ENCODE measurements at places on chromosomes 7 and 10.
A peak's percentile ranks its signal among the peaks of the same experiment; 100 is the strongest.

DNA sequence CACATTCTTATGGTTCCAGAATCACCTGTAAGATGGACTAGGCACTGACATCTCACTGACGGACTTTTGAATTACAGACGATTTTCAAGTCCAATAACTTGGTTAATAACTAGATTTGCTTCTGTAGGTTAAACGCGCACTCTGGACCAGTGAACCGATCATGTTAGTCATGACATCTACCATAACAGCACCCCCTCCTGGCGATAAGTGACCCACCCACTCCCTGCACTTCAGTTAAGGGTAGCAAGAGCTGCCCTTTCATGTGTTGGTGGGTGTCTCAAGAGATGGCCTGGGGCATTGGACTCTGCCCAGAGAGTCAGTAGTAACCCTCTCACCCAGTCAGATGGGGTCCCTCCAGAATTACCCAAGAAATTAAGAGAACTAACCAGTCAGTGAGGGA is 12.9 kb downstream of the GRM8 start:
- DNase-seq: no peak

- DNase-seq: no peak
Measured at GRCh38 chr7:150971242-150972022, 6.7 kb downstream of the KCNH2 start.

DNA sequence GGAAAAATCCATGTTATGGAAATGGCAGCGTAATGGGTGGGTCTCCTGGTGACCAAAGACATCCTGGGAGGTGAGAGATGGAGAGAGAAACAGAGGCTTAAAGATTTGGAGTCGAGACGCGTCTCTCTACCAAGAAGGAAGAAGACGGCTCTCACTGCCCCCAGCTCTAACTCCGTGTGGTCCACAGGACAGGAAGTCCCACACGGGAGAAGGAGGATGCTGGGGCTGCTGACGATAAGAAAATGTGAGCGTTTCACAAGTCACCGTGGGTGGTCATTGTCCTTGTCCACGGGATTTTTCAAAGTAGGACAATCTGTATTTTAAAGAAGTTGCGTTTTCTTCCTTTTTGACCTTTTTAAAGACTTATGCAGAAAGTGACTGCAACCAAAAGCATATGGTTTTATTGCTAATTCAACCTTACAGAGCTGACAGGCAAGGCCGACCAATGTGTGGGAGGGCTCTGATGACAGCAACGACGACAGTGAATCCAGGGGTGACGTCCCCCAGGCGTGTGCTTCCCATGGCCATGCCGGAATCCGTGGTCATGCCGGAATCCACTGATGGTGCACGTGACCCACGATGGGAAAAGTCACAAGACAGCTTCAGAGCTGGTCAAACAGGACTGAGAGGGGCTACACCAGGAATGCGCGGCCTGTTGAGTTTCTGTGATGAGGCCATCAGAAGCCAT is 341.2 kb downstream of the PTPRN2 start:
- no peak for DNase-seq

DNA sequence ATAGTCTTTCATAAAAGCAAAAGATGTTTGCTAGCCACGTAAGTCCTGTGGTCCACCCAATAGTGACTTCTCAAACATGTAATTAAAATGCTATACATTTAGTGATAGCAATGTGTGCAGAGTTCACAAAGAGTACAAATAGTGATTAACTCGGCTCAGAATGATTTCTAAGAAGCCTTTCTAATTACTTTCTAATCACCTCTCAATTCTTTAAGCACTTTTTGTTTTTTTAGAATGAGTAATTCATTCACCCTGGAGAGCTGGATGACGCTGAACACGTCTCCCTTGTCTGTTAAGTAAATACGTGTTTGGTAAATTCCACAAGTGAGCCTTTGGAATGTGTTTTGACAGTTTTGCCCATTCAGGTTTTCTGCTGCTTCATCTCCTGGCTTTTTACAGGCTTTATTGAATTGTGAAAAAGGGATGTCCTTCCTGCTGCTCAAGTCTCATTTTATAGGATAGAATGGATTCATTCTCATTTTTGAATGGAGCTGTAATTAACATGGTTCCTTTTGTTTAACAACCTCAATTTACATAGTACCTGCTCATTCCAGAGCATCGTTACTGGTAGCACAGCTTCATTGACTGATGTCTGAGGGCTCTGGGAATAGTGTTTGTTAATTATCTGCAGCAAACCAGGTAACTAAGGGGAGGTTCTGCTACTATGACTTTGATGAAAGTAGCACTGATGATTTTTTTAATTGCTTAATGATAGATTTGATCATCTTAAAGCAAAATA is 212.1 kb downstream of the VTI1A start:
- no peak for DNase-seq

GRCh38 chr10:79123547-79123963 is 54.8 kb downstream of the ZMIZ1 start:
- no peak for DNase-seq

- no peak for DNase-seq
Measured at GRCh38 chr10:3538656-3539531, 246.1 kb downstream of the KLF6 start.

DNA sequence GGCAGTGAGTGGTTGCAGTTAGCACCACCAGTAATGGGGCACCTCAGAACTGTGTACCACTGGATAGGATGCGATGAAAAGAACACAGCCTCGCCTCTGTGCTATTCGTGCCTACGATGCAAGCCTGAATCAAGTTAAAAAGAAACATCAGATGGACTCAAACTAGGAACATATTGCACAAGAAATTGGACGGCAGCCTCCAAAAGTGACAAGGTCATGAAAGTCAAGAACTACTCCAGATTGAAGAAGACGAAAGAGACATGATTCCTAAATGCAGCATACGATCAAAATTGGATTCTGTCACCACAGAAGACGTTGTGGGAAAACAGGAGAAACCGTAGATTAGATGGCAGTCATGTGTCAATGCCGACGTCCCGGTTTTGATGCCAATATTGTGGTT is 648.1 kb upstream of the FOXK1 start:
- no peak for DNase-seq

DNA sequence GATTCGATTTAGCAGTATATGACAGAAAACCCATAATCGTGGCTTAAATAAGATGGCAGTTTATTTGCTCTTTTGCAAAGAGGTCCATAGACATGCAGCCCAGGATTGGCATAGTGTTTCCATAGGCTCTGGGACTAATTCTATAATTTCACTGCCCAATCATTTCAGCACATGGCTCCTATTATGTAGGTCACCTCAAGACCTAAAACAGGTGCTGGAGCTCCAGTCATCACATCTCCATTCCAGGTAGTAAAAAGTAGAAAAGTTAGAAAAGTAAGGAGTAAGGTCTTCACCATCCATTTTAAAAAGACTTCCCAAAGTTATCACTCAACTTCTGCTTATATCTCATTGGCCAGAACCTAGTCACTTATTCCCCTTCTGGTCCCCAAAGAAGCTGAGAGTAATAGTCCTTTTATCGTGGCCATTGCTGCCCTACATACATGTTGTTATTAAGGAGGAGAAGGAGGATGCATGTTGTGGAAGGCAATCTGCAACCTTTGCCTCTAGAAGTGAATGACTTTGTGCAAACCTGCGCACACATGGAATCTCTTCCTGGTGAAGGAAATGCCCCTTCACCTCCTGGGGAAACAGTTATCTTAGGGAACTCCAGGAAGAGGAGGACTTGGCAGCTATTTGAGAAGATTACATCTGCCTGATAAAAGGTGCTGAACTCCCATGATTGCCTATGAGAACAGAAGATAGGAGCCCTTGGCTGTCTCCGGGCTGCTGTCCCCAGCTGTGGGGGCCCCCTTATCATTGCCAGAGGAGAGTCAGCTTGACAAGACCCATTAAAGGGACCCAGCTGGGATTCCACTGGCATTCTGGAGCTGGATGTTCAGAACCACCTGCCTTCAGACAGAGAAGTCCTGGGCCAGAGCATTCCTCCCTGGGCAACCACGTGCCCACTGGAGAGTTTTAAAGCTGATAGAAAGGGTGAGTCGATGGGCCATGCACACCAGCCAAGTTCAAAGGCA is 330.6 kb upstream of the ZMIZ1 start:
- DNase-seq: no peak

- DNase-seq: peak; percentile 36
Measured at GRCh38 chr10:33193057-33193700, 141.3 kb downstream of the NRP1 start.

DNA sequence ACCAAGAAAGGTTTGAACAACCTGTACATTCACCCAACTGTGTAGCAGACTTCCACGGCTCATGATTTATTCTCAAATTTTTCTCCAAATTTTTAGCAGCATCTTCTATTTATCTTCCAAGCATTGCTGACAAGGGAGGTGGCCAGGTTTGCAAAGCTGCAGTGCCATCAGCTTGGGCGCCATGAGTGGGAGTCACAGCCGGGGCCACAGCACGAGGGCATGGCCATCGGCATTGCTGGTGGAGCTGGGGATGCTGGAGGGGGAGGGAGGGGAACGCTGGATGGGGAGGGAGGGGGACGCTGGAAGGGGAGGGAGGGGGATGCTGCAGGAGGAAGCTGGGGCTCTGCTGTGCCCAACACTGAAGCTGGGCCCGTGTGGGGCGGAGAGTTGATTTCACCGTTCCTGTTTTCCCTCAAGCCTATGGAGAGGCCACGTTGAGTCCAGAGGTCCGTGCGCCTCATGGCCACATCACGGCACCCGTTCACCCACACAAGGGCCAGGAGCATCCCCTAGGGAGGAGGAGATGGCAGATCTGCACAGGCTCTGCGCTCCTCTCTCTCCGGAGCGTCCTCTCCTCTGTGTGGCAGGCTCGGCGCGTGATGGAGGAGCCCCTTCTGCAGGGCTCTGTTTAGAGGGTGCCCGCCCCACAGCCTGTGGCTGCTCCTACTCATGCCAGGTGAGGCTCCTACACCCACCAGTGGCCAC is 520.2 kb downstream of the DNAJB6 start:
- no peak for DNase-seq

- DNase-seq: no peak
Measured at GRCh38 chr10:118259288-118259906, 82.7 kb downstream of the FAM204A start.

DNA sequence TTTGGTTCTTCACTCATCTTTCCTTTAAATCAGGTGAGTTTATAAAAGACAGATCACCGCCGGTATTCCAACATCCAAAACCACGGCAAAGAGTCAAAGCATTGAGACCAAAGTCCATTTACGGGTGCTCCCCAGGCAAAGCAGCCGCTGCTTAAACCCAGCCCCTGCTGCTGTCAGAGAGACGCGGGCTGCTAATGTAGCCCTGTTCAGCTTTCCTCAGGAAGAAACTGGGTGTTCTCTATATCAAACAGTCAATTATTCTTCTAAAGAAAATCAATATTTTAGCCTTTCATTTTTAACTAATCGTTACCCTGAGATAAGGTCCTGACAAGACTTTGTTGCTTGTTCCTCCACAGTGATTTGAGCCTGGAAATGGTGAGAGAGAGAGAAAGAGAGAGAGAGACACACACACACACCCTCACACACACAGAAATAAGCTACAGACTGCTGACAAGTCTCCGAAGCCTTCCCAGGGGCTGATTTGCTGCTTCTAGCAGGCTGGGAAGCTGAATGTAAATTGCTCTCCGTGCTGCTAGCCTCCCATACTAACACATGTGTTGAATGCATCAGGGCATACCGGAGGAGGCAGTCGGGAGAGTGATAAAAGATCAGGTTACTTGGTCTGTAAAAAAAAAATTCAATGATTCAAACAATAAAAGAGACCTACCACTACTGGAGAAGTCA is 183.0 kb upstream of the ANK3 start:
- DNase-seq: peak; percentile 15

DNA sequence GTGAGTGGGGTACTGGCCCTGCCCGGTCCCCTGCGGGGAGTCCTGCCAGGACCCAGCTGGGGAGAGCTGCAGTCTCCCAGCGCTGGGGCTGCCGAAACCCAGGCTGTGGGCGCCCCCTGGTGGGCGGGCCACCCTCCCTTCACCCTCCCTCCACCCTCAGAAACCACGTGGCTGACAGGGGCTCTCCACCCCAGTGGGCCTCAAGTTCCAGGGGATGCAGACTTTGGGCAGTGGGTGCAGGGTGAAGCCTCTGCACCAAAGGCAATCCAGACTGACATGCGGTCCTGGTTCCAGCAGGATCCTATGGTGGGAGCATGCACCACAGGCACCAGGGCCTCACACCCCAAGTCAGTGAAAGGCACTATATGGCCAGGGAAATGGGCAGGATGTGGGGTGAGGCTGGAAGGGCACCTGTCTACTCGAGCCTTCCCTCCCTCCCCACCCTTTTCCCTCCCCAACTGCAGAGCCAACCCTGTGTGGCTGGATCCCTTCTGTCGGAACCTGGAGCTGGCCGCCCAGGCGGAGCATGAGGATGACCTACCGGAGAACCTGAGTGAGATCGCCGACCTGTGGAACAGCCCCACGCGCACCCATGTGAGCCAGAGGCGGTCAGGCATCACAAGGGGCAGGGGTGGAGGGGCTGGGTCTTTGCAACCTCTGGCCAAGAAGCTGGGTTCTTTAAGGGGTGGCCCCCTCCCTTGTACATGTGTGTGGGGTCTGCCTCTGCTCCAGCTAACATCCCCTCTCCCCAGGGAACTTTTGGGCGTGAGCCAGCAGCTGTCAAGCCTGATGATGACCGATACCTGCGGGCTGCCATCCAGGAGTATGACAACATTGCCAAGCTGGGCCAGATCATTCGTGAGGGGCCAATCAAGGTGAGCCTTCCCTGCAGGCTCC is 38.8 kb downstream of the PSAP start:
- DNase-seq: peak; percentile 47

DNA sequence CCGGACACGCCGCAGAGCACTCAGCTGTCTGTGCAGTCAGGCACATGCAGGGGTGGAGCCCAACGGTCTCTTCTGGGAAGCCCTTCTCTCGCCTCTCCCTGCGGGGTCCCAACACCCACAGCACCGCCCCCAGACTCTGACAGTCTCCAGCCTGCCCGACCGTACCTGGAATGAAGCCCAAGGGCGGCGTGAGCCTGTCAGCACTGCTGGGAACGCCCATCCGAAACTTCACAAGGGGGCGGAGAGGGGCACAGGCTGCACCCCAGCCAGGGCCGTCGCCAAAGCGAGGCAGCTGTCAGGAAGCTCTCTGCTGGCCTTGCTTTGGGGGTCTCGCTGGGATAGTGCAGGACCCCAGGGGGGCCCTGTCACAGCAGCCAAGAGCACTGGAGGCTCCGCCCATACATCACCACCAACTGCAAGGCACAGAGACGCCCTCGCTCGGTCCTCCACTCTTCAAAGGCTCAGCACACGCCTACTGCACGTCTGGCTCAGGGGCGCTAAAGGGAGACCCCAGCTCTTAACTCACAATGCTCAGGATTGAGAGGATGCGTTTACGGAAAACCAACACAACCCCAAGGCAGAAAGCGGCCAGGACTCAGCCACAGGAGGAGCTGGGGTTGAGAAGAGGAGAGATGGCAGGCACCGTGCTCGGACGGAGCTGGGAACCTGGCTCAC is 30.9 kb downstream of the MAD1L1 start:
- no peak for DNase-seq

Measured in amygdala (tissue), 56 donors.